ENCODE measurements at places on chromosomes 2 and 18. TPM values are rescaled to one million over a fixed set of nuclear protein-coding genes. Genes with fewer than 3 reads are reported as not detected.

GPD2 gene
- 107 TPM for total RNA-seq

UGT1A5 gene
- not detected for total RNA-seq

KLHL41 gene
- 0.12 TPM for total RNA-seq

SATB2 gene
- 5.1 TPM for total RNA-seq

SERPINB4 gene
- total RNA-seq: 0.40 TPM

DNA sequence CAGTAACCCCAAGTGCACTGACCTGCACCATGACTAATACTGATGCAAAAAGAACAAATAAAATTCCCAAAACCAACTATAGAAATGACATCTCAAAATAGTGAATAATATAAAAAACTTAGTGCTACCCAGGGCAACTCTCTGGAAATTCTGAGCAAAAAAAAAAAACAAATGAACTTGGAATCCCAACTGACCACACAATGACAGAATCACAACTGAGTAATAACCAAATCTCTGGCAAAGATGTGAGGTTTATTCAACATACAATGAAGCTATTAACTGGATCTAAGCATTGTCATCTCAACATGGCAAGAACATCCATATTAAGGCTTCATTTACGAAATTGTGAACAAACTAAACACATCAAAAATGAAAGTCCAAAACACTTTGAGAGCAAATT lies 22.7 kb downstream of the EXOC6B start:
- no peak overlapping the region for H3K4me3 ChIP-seq
- H3K4me1 ChIP-seq: peaks cover 8% of the 10 kb centered on the region
- no peaks in the 10 kb centered on the region for H3K36me3 ChIP-seq
- no peaks in the 10 kb centered on the region for H3K27me3 ChIP-seq
- peak; percentile 44 for DNase-seq

GRCh38 chr18:56825878-56826277 lies 174.7 kb downstream of the WDR7 start:
- DNase-seq: no peak
- no peaks in the 10 kb centered on the region for H3K27me3 ChIP-seq
- H3K4me3 ChIP-seq: no peak overlapping the region

DNA sequence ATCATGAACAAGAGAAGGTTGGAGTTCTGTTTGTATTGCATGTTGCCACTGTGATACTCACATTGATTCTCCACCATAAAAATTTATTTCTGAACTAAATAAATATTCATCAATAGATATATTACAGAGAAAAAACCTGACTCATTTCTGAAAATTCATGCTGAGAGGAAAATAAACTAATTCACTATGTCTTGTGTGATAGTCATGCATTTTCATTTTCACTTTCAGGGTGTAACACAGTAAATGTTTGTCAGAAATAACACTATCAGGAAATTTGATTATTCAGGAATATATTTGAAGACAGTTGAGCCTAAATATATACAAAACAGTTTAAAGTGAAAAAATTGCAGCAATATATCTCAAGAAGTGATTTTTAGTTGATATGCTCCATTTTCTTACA lies 335.2 kb downstream of the KCNJ3 start:
- no peaks in the 10 kb centered on the region for H3K27me3 ChIP-seq
- no peaks in the 10 kb centered on the region for H3K4me1 ChIP-seq
- DNase-seq: no peak
- no peak overlapping the region for H3K4me3 ChIP-seq
- no peaks in the 10 kb centered on the region for H3K36me3 ChIP-seq

DNA sequence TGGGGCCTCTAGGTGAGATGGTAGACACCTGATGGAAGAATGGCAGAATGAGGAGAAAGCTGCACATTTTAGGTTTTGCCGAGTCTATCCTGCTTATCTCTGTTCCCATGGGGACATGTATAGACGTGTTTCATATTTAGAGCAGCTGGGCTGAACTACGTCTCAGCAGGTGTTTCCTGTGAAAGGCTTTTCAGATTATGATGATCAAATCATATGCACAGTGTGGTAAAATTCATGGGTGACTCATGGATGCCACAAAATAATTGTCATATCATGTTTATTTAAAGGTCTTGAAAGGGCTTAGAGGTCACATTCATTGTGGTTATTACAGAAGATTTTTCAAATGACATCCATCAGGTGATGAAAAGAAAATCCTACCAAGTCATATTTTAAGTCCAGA lies 90.5 kb downstream of the ICOS start:
- no peak overlapping the region for H3K4me3 ChIP-seq
- H3K36me3 ChIP-seq: no peaks in the 10 kb centered on the region
- H3K4me1 ChIP-seq: peaks cover 5% of the 10 kb centered on the region
- DNase-seq: peak; percentile 64
- peaks cover 14% of the 10 kb centered on the region for H3K27me3 ChIP-seq

DNA sequence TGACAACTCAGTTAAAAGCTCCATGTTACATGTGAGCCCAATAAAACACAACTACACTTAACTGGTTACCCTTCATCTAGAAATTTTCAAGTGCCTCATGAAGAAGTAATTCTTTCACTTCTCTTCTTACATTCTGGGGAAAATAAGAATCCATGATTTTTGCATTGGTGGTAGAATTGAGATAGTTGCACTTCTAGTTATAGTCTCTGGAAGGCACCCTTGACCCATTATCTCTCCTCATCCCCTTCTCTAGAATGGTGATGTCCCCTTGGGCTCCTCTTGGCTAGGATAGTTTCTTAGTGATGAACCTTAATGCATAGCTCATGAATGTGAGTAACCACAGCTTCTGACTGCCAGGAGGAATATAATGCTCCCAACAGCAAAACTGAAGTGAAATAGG lies 3.6 kb downstream of the LGALSL start:
- no peak overlapping the region for H3K27ac ChIP-seq
- DNase-seq: no peak
- H3K27me3 ChIP-seq: no peaks in the 10 kb centered on the region
- H3K4me3 ChIP-seq: no peak overlapping the region
- peaks cover 23% of the 10 kb centered on the region for H3K4me1 ChIP-seq

- H3K4me3 ChIP-seq: no peak overlapping the region
- no peak overlapping the region for H3K27ac ChIP-seq
- DNase-seq: no peak
- no peaks in the 10 kb centered on the region for H3K36me3 ChIP-seq
Measured at GRCh38 chr2:239459606-239460005, 58.8 kb upstream of the HDAC4 start.

GRCh38 chr2:84817239-84817655 lies 63.6 kb downstream of the TRABD2A start:
- peaks cover 34% of the 10 kb centered on the region for H3K27me3 ChIP-seq
- no peak for DNase-seq
- no peak overlapping the region for H3K27ac ChIP-seq
- H3K4me1 ChIP-seq: no peaks in the 10 kb centered on the region
- H3K4me3 ChIP-seq: no peak overlapping the region
- H3K36me3 ChIP-seq: no peaks in the 10 kb centered on the region

DNA sequence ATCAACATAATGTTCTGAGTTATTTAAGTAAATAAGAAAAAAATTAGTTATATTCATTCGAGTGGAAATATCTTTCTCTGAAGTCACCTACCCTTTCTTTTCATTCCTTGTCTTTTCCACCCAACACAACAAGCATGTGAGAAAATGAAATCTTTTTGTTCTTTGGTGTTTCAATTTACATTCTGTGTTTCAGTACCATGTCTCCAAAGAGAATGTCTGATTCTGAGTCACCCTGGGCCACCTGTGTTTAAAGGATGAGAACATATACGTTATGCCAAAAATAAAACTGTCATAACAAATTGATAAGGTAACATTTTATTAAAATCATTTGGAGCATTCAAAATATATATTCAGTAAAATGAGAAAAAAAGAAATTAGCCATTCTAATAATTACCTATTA lies 470.8 kb downstream of the ZNF804A start:
- H3K4me1 ChIP-seq: no peaks in the 10 kb centered on the region
- H3K4me3 ChIP-seq: no peak overlapping the region

- no peak for DNase-seq
- no peaks in the 10 kb centered on the region for H3K36me3 ChIP-seq
- no peak overlapping the region for H3K27ac ChIP-seq
- H3K4me1 ChIP-seq: no peaks in the 10 kb centered on the region
Measured at GRCh38 chr18:21930177-21930576, 189.6 kb downstream of the MIB1 start.

GRCh38 chr2:191650896-191651773 lies 26.8 kb upstream of the NABP1 start:
- no peaks in the 10 kb centered on the region for H3K36me3 ChIP-seq
- H3K4me3 ChIP-seq: no peak overlapping the region
- no peaks in the 10 kb centered on the region for H3K27me3 ChIP-seq
- DNase-seq: peak; percentile 25
- H3K4me1 ChIP-seq: peaks cover 38% of the 10 kb centered on the region

- H3K36me3 ChIP-seq: no peaks in the 10 kb centered on the region
- no peak overlapping the region for H3K27ac ChIP-seq
- H3K27me3 ChIP-seq: no peaks in the 10 kb centered on the region
- H3K4me1 ChIP-seq: no peaks in the 10 kb centered on the region
Measured at GRCh38 chr2:98245491-98245890, 100.8 kb upstream of the CNGA3 start.

- DNase-seq: no peak
- H3K4me1 ChIP-seq: no peaks in the 10 kb centered on the region
- no peak overlapping the region for H3K4me3 ChIP-seq
- H3K27ac ChIP-seq: no peak overlapping the region
- no peaks in the 10 kb centered on the region for H3K27me3 ChIP-seq
- no peaks in the 10 kb centered on the region for H3K36me3 ChIP-seq
Measured at GRCh38 chr2:129240061-129240460, 739.4 kb upstream of the RAB6C start.

DNA sequence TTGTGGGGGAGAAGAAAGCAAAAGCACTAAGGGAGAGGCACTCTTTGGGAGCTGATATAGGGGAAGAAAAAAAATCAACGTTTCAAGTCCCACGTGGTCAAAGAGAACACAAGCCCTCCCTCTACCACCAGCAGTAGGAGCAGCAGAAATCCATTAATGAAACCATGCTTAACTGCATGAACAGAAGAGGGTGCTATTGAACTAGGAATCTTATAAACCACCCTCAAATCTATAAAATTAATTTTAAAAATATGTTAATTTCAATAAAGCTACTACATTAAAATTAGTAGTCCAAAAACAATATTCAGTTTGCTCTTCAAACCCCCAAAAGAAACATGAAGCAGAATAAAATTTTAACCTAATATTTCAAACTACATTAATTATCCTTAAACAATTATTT lies 147.8 kb downstream of the TMEM18 start:
- no peak overlapping the region for H3K4me3 ChIP-seq
- no peaks in the 10 kb centered on the region for H3K27me3 ChIP-seq
- H3K4me1 ChIP-seq: 0 out of 2 replicates have a peak, but pooled peaks cover 3% of the 10 kb centered on the region
- no peak overlapping the region for H3K27ac ChIP-seq
- DNase-seq: peak; percentile 77

- H3K36me3 ChIP-seq: no peaks in the 10 kb centered on the region
- H3K27me3 ChIP-seq: no peaks in the 10 kb centered on the region
- DNase-seq: no peak
- no peak overlapping the region for H3K4me3 ChIP-seq
- H3K27ac ChIP-seq: no peak overlapping the region
Measured at GRCh38 chr18:23238152-23238531, 102.9 kb downstream of the CABLES1 start.

GRCh38 chr2:237712477-237713377 lies 85.3 kb downstream of the LRRFIP1 start:
- no peak overlapping the region for H3K4me3 ChIP-seq
- H3K27me3 ChIP-seq: no peaks in the 10 kb centered on the region
- no peaks in the 10 kb centered on the region for H3K4me1 ChIP-seq
- no peak overlapping the region for H3K27ac ChIP-seq
- peaks cover 18% of the 10 kb centered on the region for H3K36me3 ChIP-seq
- no peak for DNase-seq

DNA sequence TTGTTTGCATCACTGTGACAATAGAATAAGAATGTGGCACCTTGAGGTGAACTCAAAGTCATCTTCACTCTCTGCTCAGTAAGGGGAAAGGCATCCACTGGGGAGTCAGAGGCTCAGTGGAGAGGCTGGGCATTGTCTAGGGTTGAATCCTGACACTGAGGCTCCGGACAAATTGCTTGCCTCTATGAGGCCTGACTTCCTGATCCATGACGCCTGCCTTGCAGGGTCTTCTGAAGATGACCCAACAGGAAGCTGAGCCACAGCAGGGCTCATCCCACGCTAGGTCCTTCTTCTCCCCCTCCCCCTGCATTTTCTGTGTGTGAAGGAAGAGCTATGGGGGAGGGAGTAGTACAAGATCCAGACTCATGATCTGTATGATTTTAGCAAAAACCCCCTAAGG lies 265.1 kb downstream of the SH3BP4 start:
- no peaks in the 10 kb centered on the region for H3K4me1 ChIP-seq
- H3K36me3 ChIP-seq: no peaks in the 10 kb centered on the region
- no peak for DNase-seq

DNA sequence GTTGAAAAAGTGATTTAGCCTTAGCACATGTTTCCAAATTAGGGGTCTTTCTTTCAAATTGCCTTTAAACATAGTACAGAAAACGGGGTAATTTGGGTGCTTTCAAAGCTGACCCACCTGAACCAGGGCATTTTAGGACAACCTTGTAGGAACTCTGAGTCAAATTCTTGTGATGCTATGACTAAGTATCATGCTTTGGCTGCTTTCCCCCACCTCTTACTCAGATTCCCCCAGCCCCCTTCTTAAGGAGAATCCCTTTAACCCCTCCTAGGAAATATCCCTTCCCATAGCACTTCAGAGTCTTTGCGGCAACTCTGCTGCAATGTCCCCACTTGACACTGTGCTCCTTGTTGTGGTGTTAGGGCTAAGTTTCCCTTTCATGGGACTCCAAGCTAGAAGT lies 18.6 kb upstream of the KLF7 start:
- DNase-seq: peak; percentile 51
- H3K4me3 ChIP-seq: no peak overlapping the region
- H3K36me3 ChIP-seq: no peaks in the 10 kb centered on the region
- H3K4me1 ChIP-seq: peaks cover 62% of the 10 kb centered on the region

Measured in PC-3 (cell line).